ENCODE measurements at places on chromosomes 16 and 17. TPM values are rescaled to one million over a fixed set of nuclear protein-coding genes. Genes with fewer than 3 reads are reported as not detected.

- no peak for DNase-seq
Observed at GRCh38 chr17:15945527-15946191, 729 bp downstream of the ADORA2B start.

DNA sequence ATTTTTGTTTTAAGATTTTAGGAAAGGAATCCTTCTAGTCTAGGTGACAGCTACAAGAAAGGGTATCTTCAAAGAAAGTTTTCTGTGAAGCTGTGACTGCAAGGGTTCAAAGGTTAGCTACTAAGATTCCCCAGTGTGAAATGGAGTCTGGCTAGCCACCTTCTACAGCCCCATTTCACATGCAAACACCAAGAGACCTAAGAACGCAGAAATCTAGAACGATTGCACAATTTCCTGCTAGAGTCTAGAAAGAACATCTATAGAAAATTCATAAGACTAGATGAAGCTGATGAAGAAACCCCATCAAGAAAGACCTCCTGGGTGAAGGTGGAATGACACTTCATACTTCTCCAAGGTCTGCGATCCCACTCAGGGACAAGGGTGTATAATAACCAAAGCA, 77.1 kb downstream of the STX8 start:
- DNase-seq: no peak

GRCh38 chr16:86531191-86531545, 20.8 kb downstream of the FOXF1 start:
- no peak for DNase-seq

TSPOAP1 gene
- total RNA-seq: 6.5 TPM

- no peak for DNase-seq
Observed at GRCh38 chr17:72296456-72296855, 175.6 kb downstream of the SOX9 start.

NEUROD2 gene
- total RNA-seq: not detected

DNA sequence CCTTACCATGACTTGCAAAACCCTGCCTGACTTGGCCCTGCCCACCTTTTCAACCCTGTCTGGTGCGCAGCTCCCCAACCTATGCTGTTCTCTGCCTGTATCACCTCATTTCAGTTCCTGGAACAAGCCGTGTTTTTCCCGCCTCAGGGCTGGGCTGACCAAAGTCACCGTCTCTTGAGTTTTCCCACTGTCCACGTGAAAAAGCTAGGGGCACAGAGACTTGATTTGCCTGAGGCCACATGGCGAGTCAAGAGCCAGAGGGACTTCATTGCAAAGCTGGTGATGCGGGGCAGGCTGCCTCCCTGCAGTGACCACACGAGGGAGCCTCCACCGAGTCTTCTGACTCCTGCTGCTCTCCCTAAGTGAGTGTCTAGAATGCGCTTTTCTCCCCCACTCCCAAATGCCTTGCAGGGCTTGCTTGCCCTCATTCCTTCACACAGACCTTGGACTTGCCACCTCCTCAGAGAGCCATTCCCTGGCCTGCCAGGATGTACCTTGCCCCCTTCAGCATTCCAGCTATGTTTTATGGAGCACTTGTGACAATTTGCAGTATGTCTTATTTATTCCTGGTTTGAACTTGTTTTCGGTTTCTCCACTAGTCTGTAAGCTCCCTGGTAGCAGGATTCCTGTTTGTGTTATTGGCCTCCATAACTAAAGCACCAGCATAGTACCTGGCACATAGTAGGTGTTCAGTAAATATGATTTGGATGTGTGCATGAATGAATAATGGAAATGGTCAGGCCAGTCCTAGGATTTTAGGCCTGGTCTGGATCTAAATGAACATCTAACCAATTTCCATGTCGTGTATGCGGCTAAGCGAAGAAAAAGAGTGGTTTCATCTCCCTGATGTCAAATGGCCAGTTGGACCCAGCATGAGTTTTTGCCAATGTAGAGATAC, 252.3 kb downstream of the SNX29 start:
- DNase-seq: no peak

CHST5 gene
- 0.19 TPM for total RNA-seq

TEKT5 gene
- 2.2 TPM for total RNA-seq

MPV17L gene
- total RNA-seq: 0.05 TPM

DNA sequence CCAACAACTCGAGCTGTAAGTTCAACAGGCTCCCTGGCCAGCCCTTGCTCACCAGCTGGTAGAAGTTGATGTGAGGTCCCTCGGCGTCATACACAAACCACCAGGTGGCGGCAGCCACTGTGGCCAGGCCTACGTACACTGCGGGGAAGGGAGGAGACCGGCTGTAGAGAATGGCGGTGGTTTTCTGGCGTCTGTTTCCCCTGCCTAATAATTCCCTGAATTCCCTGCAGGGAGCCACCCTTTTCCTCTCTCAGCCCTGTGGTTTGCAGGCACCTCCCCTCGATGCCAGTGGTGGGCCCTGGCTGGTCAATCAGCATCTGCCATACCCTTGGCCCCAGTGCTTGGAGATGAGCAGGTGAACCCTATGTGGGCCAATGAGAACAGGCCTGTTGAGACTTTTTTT, 18.9 kb upstream of the P2RX1 start:
- DNase-seq: no peak

- no peak for DNase-seq
Observed at GRCh38 chr17:81866440-81867169, 4.5 kb downstream of the ARHGDIA start.

DNA sequence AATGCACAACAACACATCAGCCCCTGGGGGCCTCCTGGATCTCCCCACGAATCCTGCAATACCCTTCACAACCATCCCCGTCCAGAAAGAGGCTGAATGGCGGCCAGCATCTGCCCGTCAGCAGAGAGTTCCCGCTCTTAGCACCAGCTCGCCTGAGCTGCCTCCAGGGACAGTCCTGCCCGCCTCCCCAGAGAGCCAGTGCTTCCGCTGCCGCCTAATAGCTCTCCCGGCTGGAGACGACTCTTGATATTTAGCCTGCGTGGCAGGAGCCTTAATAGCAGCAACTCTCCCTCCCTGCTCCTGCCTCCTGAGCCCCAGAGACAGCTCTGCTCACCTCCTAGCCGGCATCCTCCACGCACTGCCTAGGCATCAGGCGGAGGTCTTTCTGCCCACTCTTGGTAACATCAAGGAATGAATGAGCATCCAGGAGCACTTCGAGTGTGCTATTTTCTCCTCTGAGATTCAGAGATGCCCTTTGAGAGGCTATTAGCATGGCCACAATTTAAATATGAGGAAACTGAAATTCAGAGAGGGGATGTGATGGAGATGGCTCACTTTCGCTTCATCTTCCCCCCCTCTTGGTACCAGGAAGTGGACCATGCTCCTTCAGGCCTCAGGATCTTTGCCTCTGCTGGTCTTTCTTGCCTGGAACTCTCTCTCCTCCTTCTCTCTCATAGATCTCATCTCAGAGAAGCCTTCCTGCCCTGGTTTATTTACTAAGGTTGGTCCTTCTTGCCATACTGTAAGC, 67.9 kb downstream of the RAI1 start:
- DNase-seq: no peak

GRCh38 chr16:4179020-4179419, 62.8 kb upstream of the ADCY9 start:
- no peak for DNase-seq

DNA sequence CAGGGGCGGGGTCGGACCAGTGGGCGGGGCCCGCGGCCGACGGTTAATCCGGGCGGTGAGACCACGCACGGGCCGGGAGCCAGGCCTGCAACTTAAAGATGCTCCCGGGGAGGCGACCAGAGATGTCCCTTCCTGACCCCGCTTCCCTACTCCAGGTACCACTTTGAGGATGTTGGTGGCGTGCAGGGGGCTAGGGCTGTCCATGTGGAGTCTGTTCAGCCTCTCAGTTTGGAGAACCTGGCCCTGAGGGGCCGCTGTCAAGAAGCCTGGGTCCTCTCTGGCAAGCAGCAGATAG, 580 bp downstream of the RANGRF start:
- no peak for DNase-seq

DNA sequence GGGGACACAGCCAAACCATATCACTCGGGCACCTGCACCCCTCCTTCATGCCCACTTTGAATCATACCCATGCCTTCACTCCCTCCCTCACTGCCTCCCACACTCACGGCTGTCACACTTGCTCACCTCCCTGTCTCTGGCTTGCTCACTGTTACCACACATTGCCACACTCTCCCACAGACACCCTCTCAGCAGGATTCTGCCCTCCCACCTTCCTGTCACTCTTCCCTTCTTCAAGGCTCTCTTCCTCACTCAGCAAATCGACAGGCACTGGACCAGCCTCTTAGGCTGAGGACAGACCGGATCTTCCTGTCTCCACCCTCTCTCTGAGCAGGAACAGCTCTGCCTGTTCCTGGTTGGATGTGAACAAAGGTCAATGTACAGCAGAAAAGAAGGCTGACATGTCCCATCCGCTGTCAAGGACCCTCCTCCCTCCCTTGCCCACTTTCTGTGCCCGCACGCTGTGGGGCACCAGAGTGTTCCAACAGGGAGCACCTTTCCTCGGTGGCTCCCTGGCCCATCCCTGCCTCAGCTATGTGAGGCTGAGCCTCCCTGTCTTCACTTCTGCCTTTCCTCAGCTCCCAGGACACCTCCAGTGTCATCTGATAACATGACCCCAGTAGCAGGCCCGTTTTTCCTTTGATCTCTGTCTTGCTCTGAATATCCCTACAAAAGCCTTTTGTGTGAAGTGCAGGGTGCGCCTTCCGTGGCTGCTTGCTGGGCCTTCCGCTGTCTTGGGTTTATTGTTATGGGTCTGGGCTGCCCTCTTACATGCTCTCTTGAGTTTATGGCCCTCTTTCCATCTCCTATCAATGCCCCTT, 47.0 kb downstream of the CCDC182 start:
- DNase-seq: no peak

DNA sequence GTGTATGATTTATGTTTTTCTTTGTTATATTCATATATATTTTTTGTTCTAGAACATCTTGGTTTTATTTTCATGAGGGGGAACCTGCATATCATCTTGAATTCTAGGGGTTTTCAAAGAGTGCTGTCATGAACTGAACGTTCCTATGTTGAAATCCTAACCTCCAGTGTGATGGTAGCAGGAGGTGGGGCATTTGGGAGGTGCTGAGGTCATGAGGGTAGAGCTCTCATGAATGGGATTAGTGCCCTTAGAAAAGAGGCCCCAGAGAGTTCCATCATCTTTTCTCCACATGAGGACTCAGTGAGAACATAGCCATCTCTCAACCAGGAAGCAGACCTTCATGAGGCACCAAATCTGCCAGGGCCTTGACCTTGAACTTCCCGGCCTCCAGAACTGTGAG, 34.6 kb upstream of the CCDC182 start:
- DNase-seq: no peak

CACNG1 gene
- not detected for total RNA-seq

- DNase-seq: no peak
Observed at GRCh38 chr17:77429969-77430752, 289.4 kb downstream of the SEC14L1 start.

PRR35 gene
- not detected for total RNA-seq

DNA sequence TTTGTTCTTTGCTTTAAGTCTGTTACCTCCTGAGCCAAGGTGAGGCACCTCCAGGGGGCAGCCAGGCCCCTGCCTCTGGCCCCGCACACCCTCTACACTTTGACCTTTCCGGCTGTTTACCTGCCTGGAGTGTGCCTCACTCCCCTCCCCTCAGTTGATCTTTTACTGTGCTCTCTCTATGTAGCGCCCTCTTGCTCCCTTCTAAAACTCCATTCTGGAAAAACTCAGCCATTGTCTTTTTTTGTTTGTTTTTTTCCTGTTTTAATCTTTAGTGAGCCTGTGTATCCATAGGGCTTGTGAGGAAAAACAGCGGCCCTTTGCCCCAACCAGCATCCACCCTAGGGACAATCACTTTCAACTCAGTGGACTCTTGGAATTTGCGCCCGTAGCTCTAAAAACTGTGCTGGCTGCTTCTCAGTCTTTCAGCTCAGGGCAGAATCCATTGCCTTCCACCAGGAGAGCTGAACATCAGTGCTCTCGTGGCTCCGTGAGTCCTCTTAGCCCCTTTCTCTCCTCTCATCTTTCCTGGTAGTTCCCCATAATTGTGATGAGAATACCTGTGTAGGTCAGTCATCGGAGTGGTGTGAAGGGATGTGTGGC, 4.3 kb downstream of the AMDHD2 start:
- DNase-seq: no peak

- no peak for DNase-seq
Observed at GRCh38 chr16:85028685-85029407, 1.3 kb downstream of the KIAA0513 start.

DNA sequence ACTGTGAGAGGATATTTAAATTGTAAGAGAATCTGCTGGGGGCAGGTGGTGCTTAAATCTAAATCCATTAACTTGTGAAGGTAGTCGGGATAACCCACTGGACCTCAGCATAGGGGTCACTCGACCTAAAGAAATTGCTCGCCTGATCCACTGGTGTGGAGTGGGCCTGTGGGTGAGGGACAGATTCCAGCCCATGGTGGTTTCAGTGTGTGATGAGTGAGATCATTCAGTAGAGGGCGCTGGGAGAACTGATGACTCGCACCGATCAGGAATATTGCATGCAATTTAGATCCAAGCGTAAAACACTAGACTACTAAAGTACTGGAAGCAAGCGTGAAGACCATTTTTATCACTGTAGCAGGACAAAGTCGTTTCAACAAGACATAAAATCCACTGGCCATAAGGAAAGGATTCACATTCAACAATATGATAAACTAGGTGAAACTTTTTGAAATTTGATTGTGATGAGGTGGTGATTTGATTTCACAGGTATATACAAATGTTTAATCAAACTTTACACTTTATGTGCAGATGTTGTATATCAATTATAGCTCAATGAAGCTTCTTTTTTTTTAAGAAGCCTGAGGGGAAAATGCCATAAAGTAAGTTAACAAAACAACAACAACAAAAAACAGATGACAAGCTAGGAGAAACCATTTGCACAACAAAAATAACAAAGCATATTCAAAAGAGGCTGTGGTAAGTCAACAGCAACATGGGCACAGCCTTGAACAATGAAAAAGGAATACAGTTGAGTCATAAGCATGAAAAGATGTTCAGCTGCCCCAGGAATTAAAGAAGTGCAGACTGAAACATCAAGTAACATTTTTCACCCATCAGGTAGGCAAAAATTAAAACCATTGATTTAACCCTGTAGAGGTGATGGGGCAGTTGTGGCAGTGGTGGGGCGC, 7.5 kb upstream of the TMEM170A start:
- DNase-seq: no peak

DNA sequence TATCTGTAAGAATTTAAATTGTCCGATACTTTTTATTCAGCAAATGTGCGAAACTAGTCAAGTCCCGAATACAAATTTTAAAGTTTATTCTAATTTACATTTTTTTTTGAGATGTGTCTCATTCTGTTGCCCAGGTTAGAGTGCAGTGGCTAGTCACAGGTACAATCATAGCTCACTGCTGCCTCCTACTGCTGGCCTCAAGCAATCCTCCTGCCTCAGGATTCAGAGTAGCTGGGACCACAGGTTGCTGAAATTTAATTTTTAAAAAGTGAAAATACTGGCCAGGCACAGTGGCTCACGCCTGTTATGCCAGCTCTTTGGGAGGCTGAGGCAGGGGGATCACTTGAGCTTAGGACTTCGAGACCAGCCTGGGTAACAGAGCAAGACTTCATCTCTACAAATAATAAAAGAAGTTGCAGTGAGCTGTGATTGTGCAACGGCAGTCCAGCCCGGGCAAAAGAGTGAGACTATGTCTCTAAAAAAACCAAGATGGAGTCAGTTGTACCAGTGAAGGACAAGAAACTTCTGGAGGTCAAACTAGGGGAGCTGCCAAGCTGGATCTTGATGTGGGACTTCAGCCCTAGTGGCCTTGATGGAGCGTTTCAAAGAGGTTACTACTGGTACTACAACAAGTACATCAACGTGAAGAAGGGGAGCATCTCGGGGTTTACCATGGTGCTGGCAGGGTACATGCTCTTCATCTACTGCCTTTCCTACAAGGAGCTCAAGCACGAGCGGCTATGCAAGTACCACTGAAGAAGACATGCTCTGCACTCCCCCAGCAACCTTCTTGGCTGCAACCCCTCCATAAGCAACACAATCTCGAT, 5.6 kb downstream of the POLG2 start:
- no peak for DNase-seq
